PC-3 (cell line): ENCODE measurements at places on chromosomes 2 and 18. TPM values are rescaled to one million over a fixed set of nuclear protein-coding genes. Genes with fewer than 3 reads are reported as not detected.

Gene PRSS56
- not detected in 2 replicates for total RNA-seq

- DNase-seq = no peak
These were observed 443.2 kb upstream of the SPHKAP start for GRCh38 chr2:228624733-228625132.

DNA sequence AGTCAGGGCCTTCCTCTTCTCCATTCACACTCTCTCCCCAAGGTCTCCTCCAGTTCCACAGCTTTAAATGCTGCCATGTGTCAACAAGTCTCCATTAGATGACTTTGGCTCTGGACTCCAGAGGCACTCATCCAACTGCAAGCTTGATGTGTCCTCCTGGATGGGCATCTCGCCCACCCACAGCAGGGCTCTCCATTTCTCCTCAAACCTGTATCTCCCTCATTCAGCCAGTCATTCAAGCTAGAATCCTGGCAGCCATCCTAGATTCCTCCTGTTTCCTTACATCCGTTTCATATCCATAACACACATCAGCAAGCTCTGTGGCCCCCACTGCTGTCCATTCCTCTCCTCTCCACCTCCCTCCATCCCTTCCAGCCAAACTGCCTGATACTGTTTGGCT, 88.4 kb upstream of the AFF3 start:
- DNase-seq = no peak

DNA sequence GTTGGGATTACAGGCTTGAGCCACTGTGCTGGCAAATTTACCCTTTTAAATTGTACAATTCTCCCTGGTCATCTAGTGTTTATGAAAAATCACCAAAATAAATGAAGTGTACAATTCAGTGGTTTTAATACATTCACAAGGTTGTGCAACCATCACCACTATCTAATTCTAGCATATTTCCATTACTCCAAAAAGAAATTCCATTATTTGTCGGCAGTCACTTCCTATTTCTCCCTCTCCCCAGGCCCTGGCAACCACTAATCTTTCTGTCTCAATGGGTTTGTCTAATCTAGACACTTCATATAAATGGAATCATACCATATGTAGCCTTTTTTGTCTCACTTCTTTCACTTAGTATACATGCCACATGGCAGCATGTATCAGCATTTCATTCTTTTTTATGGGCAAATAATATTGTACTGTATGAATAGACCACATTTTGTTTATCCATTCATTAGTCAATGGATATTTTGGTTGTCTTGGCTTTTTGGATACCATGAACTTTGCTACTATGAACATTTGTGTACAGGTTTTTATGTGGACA, 12.6 kb upstream of the POLE4 start:
- DNase-seq = no peak

Gene CENPA
- 40.8 and 42.4 TPM in 2 replicates for total RNA-seq
